Kidney glomerular epithelial cell (primary cell): ENCODE measurements at places on chromosomes 2 and 18.
A peak's percentile ranks its signal among the peaks of the same experiment; 100 is the strongest.

DNA sequence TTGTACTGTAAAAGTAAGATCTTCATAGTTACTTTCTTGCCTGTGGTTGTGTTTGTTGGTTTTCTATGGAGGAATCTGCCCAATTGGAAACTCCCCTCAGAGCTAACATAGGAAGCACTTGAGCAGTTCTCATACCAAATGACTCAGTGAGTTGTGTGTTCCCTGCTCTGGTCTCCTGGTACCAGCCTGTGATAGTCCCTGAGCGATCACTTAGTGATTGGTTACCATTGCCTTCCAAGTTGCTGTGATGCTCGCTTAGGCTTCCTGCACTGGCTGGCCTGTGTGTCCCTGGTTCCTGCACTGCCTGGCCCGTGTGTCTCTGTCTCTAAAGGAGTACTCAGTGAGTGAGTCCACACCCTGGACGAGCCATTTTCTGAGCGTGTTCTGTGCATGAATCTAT is 133.0 kb downstream of the MAP4K4 start:
- peak; percentile 87 for DNase-seq

DNA sequence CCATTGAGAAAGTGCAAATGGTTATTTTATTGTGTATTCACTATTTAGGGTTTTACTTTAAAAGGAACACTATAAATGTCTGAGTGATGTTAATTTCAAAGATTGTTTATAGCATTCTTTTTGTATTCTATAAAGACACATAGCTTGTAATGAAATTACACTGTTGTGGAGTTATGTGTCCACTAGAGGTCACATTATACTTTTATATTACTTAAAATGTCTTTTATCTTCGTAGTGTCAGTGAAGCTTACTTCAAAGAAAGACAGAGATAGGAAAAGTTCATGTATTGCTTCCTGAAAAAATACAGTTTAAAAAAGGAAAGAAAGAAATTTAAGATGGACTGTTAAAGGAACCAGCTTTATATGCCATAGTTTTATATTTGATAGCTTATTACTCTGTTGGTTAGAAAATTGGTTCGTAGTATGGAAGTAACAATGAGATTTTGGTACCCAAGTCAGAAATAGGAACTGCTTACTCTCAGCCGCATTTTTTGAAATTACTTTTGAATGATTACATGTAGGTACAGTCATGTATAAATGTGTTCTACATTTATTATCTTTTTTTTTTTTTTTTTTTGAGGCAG is 20.5 kb downstream of the APLF start:
- DNase-seq = peak; percentile 17

GRCh38 chr2:12326449-12327190 is 390.1 kb upstream of the TRIB2 start:
- no peak for DNase-seq

DNA sequence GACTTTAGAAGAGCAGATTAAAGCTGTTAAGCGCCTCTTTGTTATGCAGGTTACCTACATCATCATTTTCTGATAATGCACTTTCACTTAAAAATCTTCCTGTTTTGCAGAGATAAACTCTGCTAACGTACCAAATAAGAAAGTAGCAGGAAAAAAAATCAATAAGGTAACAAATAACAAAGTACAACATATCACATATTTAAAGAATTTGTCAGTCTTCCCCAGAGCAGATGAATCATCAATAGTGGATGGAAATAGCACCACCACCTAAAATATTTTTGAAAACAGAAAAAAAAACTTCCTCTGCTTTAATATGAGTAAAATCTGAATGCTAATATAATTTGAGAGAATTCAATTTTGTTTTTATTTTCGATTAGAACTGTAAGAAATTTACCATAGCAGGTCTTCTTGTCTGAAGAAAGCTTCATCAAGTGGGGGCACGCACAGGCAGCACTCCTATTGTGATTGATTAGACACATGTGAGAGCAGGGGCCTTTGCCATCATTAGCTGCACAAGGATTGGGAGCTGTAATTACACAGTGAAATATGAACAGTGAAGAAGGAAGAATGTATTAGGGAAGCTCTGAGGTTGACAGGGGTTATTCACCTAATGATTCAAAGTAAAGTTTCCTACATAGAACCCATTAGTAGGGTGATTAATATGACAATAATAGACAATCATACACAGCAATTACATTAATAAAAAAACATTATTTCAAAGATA is 1279.4 kb downstream of the LRP1B start:
- no peak for DNase-seq

GRCh38 chr18:4319738-4320677 is 135.1 kb downstream of the DLGAP1 start:
- no peak for DNase-seq

DNA sequence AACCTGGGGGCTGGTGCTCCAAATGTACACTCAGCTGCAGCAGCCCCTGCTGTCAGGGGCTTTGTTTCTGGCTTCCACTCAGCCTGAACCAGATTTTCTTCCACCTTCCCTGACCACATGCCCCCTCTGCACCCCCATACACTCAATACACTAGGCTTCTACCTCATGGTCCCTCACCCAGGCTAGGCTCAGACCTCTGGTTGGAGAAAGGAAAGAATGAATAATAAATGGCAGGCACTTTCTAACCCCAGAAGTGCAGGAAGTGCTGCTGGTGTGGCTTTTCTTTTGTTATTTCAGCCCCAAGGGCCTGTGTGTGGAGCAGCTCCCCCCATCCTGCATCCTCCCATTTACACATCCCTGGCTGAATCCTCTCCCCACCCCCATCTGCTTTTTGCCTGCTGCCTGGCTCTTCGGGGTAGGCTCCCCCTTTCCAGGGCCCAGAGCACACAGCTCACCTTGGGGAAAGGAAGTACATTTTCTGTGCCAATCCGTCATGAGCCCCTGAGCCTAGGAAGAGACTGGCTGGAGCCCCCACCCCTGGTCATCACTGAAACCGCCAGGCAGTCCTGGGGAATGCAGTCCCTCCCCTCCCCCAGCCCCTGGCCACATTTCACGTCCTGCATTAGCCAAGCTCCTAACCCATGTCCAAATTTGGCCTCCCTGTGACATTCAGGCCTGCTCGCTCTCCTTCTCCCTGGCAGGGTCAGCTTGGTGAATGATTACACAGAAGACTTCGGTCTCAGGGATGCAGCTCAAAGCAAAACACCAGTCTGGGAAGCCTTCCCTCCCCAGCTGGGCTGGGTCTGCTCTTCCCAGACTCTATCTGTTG is 2.6 kb downstream of the DYSF start:
- peak; percentile 41 for DNase-seq

- DNase-seq = no peak
Observed at GRCh38 chr2:141037361-141037760, 1093.5 kb downstream of the LRP1B start.

DNA sequence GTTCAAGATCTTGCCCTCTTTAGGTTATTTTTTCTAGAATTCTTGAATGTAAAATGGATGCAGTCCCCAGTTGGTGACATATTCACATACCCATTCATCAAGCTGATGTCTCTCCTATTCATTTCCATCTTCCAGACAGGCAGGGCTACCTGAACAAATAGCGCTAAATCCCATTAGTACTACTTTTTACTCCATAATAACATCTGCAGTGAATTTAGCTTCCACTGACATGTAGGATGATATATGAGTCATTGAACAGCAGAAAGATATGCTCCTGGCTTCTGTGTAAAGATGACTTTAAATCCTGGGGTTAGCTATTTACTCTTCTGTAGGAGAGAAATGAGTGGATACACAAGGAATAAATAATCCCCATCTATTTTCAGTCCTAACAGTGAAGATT is 194.7 kb downstream of the RND3 start:
- no peak for DNase-seq

GRCh38 chr2:96111257-96111640 is 5.1 kb downstream of the ADRA2B start:
- no peak for DNase-seq

- no peak for DNase-seq
Observed at GRCh38 chr2:198054299-198054698, 249.9 kb downstream of the PLCL1 start.

DNA sequence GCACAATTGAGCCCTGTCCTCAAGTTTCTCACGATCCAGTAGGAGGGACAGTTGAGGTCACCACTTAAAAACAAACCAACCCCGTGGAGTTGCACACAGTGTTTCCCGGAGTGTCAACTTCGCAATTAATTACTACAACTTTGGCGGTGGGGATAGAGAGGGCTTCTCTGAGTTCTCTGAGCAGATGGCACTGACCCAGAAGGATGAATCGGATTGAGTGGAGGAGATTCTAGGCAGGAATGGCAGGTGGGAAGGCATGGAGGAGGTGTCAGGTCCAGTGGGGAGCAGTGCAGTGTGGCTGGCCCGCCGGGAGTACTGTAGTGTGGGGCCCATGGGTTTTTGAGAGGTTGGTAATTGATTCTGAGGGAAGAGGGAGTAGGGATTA is 12.0 kb downstream of the SIX3 start:
- DNase-seq = no peak

DNA sequence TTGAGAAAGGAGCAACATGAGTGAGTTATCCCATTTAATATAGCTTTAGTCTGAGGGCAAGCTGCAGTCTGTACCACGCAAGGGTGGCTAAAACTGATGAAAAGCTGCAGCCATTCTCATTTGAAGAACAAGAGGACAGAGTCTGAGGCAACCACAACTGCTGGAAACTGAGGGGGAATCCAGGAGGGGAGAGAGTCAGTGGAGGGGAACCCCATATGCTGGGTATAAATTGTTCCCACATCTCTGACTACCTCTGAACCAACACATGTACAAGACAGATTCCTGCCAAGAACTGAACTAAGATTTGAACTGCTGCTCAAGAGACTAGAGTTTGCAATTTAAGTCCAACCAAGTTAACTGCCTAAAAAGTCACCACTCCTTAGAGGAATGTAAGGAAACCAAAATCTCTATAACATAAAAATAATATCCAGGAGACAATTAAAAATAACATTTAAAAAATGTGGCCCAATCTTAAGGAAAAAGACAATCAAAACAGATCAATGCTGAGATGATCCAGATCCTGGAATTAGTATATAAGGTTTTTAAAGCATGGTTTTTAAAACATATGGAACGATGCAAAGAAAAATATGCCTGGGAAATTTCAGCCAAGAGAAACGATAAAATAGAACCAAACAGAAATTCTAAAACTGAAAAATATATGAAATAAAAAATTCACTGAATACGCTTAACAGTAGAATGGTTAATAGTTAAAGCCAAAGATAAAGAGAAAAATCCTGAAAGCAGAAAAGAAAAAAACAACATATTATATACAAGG is 11.2 kb downstream of the CWC22 start:
- no peak for DNase-seq

GRCh38 chr2:20781656-20782265 is 41.1 kb downstream of the LDAH start:
- DNase-seq = no peak

DNA sequence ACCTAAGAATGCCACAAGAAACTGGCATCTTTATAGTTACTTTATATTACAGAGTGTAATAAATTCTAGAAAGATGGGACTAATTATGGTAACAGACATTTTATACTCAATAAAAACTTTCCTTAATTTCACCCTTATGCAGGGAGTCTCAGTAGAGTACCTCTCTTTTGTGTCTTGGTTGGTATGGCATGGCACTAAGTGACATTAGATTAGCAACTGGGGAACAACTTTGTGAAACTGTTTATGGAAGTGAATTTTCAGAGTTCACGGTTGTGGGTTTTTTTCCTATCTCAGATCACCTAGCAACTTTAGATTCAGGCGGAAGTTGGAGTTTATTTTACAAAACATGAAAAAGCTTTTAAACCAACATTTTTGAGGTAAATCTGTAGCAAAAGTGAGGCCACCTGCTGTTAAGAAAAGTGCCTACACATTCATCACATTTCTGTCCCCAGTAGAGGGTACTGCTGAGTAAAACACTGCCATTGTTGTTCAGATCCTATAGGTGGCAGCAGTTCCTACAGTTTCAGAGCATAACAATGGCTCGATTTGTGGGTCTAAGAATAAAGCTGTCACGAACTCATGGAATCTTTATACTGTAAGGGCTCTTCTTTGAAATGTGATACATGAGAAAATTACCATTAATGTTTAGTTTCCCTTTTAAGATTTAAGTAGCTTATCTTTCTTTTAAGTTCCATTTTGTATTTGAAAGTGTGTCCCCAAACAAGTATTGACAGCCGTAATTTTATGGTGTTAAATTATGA is 117.6 kb downstream of the CAMKMT start:
- DNase-seq = peak; percentile 84

DNA sequence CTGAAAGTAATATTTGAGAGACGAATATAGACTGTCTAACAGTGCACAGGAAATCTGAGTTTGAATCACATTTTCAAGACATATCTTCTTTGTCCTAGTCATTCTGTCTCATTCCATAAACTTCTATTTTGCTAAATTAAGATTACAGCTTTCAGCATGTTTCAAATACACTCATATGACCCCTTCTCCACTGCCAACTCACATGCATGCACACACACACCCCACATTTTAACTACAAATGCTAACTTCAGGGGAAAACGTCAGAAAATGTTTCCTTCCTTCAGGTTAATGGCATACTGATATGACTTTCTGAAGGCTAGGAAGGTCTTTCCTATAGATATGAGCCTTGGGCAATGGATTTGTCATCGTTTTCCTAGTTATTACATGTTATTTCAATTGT is 373.7 kb downstream of the RBM43 start:
- DNase-seq = no peak

DNA sequence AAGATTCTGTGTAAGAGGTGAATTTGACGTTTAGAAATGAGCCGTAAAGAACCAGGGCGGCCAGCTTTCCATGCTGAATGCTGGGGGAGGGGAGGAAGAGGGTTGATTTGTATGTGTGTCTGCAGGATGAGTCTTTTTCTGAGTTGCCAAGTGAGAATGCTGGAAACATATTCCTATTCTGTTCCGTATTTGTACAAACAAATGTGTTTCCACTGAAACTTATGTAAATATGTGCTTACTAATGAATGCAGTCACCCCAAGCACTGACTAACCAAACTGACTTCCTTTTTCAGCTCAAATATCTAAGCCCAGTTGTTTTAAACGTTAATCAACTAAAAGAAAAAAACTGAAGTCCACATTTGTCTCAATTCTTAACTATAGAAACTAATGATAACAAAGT is 74.9 kb upstream of the APCDD1 start:
- DNase-seq = no peak

GRCh38 chr2:16389611-16390010 is 276.0 kb downstream of the CYRIA start:
- no peak for DNase-seq

DNA sequence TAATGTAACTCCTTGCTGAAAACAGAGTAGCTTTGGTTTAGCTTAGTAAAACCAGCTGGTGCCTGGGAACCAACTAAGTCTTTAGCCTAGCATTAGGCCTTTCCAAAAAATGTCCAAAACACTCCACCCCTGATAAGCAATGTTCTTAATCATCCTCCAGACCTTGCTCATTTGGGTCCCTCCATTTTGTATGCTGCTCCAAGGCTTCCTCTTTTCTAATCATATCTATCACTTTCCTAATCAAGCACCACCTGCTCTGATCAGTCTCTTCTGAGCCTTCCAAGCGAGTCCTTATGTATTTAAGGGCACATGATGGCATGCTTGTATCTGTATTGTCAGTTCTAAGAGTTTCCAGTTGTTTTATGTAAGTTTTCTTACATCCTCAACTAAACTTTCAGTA is 23.6 kb downstream of the THADA start:
- DNase-seq = no peak

DNA sequence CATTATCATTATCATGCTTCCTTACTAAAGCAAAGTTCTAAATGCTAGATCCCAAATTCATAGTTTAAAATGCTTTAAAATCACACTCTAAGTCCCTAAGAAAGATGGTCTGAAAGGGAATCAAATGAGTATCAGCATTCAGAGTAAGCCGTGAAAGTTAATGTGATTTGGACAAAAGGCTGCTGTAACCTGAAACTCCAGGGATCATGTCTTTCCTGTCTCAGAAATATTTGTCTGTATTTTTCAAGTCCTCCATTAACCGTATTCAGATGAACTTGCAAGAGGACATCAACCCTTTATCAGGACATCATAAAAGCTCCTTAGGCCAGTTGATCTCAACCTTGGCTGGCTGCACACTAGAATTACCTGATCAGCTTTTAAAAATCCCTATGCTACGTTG is 324.3 kb upstream of the PKDCC start:
- DNase-seq = no peak
